ENCODE measurements at places on chromosomes 12 and 14.

GRCh38 chr12:108313606-108314351 lies 25.3 kb downstream of the CMKLR1 start:
- DNase-seq, result no peak

GRCh38 chr12:30211743-30212142 lies 428.0 kb upstream of the TMTC1 start:
- no peak for DNase-seq

GRCh38 chr14:99575043-99576023 lies 28.7 kb downstream of the CCDC85C start:
- DNase-seq, result no peak

- no peak for DNase-seq
Measured at GRCh38 chr12:15931590-15932053, 20.5 kb downstream of the DERA start.

DNA sequence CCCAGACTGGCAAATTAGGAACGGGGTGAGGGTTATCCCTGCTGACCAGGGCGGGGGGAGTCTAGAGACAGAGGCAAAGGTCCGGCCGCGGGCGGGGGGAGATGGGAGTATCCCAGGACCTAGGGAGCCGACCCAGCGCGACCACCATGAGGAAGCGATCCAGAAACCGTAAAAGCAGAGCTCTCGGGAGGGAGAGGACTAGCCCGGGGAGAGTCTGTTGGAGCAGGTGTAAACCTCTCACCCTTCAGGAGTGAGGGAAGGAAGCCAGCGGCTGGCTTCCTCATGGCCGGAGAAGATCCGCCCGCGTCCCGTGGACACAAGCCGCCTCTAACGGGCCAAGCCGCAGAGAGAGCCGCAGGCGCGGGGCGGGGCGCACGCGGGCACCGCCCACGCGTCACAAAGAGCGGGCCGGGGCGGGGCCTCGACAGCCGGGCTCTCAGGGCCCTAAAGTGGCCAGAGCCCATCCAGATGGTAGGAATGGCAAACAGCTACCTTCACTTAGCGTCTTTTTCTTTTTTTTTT lies at the start of gene ACRBP:
ACRBP (minus strand) TSS at position 350 of the 522 bp plus-strand sequence; CDS start at position 284, 66 bp downstream.
- DNase-seq, result peak; percentile 55

Data from muscle of arm (tissue), 14 donors.